ENCODE measurements at places on chromosomes 6 and 20.
A peak's percentile ranks its signal among the peaks of the same experiment; 100 is the strongest.

DNA sequence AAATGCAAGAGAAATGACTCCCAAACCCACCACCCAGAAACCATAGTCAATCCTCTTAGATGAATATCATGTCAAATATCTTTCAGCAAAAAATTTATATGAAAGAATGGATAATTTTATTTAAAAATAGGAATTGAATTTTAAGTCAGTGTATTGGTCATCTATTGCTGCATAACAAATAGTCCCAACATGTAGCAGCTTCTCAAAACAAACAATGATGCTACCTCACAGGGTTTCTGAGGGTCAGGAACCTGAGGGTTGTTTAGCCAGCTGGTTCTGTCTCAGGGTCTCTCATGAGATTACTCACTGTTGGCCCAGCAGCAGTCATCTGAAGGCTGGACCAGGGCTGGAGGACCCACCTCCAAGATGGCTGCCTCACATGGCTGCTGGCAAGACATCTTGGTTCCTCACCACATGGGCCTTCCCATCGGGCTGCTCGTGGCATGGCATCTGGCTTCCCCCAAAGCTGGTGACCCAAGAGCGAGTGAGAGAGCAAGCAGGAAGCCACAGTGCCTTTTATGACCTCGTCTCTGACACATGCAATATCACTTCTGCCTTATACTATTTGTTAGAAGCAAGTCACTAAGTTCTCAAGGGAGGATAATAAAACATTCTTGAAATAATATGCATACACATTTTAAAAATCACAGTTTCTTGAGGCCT lies 36.3 kb downstream of the BANF2 start:
- DNase-seq = no peak

- no peak for DNase-seq
Observed at GRCh38 chr6:56749632-56750151, 107.0 kb upstream of the DST start.

- no peak for DNase-seq
Observed at GRCh38 chr20:32344835-32345506, 13.2 kb upstream of the ASXL1 start.

DNA sequence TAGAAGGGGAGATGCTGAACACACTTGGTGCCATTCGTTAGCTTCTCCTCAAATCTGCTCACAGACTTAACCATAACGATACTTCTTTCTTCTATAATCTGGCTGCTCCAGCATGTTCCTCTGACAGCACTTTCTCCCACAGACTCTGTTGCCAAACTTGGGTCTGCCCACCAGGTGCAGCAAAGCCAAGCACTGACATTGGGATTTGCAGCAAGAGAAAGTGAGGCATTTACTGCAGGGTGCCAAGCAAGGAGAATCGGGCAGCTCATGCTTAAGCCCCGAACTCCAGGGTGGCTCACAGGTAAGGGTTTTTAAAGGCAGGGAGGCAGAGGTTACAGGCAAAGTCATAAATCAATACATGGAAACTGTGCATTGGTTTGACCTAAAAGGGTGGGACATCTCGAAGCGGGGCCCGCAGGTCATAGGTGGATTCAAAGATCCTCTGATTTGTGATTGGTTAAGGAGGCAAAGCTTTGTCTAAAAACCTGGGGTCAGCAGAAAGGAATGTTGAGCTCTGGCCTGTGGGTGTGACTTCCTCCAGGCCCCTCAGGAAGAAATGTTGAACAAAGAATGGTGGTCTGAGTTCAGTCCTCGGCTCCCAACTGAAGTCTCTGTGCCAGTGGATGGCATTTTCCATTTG lies 25.1 kb upstream of the PNPLA1 start:
- DNase-seq = no peak

DNA sequence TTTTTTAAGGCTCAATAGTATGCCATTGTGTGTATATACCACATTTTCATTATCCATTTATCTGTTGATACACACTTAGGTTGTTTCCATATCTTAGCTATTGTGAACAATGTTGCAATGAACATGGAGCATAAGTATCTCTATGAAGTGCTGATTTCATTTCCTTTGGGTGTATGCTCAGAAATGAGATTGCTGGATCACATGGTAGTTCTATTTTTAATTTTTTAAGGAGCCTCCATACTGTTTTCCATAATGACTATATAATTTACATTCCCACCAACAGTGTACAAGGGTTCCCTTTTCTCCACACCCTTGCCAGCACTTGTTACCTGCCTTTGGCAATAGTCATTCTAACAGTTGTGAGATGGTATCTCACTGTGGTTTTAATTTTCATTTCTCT lies 15.1 kb upstream of the HLA-DOA start:
- no peak for DNase-seq

DNA sequence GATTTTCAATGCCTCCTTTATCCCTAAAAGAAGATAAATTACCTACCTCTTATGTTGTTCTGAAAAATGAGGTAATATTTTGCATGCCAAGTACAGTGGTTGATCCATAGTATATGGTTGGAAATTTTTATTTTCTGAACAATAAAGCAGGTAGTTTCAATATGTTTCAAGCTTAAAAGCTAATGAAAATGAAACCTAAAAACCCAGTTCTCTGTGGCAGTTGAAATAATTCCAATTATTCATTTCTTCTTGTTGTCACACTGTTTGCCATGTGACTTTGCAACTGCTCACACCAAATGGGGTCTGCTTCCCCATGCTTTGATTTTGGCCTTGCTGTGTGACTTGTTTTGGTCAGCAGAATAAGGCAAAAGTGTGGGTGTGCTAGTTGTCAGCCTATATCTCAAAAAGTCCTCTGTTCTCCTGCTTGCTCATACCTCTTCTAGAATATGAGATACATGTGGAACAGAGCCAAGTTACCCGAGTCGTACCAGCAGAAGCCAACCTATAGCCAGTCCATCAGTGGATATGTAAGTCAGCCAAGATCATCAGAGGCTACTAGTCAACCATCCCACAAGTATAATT lies 197.2 kb upstream of the THEMIS start:
- DNase-seq = no peak

GRCh38 chr20:61146023-61146422 lies 106.0 kb upstream of the CDH4 start:
- no peak for DNase-seq

- DNase-seq = no peak
Observed at GRCh38 chr20:63081351-63081750, 74.6 kb upstream of the BHLHE23 start.

DNA sequence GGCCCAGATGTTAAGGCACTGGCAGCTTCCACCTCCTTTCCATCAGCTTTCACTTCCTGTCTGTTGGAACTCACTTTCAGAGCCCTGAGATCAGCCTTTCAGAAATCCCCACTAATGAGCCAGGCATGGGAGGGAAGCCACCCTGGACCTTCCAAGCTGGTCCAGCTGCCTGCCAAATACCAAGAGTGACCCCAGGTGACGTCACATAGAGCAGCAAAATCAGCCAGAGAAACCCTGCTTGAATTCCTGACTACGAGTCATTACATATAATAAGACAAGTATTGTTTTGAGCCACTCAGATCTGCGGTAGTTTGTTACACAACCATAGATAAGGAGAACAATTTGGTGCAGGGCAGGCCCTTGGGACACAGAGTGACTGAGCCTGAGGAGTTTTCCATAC lies 556.0 kb upstream of the JAG1 start:
- no peak for DNase-seq

DNA sequence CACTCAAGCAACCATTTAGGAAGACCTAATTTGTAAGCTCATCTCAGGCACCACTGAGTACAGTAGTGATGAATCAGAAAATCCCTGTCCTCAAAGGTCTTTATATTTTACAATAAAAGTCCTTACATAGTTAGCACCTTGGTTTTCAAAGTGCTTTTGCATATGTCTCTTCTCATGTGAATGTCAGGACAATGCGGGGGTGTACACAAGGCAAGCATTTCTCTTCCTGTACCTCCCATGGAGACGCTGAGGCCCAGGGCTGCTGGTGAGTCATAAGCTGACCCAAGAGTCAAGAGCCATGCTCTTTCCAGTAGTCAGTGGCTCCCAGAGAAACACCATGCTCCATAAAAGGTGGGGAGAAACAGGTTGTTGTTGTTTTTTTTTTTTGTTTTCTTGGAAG lies 174.0 kb downstream of the GJA10 start:
- DNase-seq = no peak

DNA sequence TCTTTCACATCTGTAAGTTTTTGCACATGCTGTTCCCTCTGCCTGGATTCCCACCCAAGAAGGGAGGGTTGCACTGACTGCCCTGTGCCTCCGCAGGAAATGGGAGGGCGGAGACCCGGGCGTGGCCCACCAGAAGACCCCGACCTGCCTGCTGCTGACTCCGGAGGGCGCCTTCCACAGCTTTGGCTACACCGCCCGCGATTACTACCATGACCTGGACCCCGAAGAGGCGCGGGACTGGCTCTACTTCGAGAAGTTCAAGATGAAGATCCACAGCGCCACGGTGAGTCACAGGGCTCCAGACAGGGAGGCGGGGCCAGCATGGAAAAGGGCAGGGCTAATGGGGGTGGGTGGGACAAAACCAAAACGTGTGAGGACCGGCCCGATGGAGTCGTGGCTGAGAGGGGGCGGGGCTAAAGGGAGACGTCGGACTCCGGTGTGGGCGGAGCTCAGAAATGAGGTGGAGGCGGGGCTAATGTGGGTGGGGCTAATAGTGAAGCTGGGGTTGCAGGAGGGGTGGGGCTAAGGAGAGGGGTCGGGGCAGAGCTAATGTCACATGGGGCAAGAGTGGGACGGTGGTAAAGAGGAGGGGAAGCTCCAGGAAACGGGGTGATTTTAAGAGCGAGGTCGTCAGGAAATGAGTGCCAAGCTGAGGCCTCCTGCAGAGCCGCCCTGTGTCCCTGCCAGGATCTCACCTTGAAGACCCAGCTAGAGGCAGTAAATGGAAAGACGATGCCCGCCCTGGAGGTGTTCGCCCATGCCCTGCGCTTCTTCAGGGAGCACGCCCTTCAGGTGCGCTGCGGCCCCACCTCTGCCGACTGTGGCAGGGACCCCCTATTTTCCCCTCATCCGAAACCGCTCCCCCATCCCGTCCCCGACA lies 12.6 kb downstream of the HSPA12B start:
- DNase-seq = peak; percentile 47

GRCh38 chr6:134846031-134846430 lies 103.9 kb downstream of the ALDH8A1 start:
- DNase-seq = no peak

- no peak for DNase-seq
Observed at GRCh38 chr6:133889557-133890403, 867 bp downstream of the TCF21 start.

DNA sequence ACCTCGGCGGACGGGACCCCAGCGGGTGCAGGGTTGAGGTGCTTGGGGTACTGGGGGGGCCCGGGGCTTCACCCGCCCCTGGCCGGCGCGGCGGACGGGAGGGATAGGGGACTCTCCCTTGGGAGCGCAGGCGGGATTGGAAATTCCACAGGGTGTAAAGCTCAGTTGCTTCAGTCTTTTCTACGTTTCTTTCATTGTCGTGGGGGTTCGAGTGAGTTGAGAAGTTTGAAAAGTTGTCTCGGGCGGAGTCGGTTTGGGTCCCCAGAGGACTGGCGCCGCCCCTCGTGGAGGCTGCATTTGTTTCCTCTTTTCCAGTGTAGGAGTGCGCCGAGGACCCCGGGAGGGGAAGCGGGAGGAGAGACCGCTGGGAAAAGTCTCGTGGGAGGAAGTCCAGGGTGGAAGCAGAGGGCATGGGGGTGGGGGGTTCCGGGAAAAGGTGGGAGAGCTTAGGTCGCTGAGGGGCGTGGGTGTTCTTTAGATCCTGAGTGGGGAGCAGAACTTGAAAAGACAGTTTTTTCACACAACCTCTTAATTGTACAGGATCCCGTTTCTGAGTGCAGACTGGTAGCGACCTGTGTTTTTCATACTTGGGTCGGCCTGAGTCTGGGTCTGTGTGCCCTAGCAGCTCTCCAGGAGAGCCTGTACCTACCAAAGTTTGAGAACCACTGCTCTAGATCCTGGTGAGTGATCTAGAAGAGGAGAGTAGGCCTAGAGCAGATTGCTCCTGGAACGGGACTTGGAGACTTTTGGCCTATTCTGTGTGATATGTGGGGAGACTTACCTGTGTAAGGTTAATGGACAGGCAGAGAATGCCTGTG lies 495 bp downstream of the FAM83B start:
- DNase-seq = no peak

DNA sequence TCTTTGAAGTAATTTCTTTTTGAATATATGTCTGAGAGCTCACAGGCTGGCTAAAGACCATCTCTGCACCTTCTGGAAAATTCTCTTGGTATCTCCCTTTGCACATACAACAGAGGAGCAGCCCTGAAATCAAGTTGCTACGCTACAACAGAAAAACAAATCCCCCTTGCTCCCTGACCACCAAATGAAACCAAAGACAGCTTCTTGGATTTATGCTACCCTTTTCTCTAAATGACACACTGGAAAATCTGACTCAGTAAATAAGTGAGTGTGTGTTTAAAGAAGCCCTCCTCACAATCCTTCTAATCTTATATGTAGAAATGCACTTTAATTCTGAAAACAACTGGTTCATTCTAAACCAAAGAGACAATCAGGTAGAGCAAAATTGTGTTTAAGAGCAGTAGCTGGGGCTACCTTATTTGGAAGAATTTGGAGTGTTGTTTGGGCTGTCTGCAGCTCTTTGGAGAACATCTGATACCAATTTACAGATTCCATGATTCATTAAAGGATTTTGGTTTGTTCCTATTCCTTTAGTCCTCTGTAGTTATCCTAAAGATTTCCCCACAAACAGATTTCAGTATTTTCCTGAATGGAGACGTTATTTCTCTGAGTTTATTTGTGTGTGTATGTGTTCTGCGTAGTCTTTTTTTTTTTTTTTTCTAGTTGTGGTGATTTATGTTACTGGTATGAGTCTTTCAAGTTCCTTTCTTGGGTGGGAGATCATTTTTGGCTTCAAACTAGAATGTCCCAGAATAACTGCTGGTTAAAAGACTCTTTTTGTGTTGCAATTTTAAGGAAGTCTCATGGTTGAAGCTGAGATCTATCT lies 36.4 kb upstream of the UTRN start:
- DNase-seq = no peak

GRCh38 chr20:59515013-59515905 lies 89.1 kb upstream of the PHACTR3 start:
- DNase-seq = no peak

- DNase-seq = no peak
Observed at GRCh38 chr20:63939061-63939935, 16.9 kb downstream of the UCKL1 start.

- no peak for DNase-seq
Observed at GRCh38 chr6:85429346-85429745, 20.5 kb upstream of the NT5E start.

DNA sequence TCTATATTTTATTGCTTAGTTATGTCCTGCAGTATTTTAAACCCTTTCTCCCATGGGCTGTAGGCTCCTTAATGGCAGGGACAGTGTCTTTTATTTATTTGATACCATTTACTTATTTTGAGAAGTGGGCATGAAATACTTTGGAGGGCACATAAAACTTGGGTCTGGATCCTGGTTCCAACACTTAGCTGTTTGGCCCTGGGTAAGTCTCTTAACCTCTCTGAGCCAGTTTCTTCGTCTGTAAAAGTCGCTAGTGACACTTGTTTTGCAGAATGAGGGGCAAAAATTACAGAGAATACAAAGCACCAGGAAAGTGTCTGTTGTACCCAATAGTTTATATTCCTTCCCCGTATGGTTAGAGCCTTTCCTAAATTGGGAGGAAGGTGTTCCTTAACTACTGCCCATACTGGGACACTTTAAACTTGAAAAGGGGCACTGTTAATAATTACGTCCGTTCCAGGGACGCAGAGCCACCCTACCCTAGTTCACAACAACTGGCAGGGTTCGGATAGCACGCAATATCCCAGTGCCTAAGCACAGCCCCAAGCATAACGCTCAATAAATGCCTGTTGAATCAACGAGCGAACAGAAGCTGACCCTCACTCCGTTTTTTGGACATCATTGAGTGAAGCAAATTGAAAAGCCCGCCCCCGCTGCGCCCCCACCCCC lies 6.0 kb upstream of the ARMC12 start:
- DNase-seq = no peak

- DNase-seq = no peak
Observed at GRCh38 chr20:41632896-41633295, 14.7 kb upstream of the CHD6 start.
